ENCODE measurements at places on chromosomes 2 and 18.
A peak's percentile ranks its signal among the peaks of the same experiment; 100 is the strongest.

- no peak for DNase-seq
These were observed 50.9 kb upstream of the SMAD2 start for GRCh38 chr18:47981320-47981719.

DNA sequence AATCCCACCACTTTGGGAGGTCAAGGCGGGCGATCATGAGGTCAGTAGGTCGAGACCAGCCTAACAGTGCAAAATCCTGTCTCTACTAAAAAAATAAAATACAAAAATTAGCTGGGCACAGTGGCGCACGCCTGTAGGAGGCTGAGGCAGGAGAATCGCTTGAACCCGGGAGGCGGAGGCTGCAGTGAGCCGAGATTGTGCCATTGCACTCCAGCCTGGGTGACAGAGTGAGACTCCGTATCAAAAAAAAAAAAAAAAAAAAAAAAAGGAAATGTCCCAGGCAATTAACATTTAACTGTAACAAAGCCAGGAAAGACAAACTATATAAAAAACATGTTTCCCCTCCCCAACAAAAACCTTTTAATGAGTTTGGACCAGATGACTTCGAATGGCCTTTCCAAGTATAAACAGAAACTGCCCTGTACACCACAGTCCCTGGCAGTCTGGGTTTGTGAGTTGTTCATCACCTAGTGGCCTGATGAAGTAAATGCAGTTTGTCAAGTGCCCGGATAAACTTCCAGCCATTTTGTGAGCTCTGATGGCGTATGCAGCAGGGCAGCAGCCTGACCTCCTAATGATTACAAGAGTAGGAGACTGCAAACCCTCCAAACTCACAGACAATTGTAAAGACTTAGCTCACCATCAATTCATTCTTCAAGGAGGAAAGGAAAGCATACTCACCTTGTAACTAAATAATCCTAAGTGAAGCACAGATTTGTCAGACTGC, 16.6 kb upstream of the PCBP1 start:
- DNase-seq, result peak; percentile 81

GRCh38 chr2:151289972-151290866, 751 bp upstream of the NMI start:
- DNase-seq, result no peak

GRCh38 chr2:10446631-10447030, 1.5 kb downstream of the ODC1 start:
- no peak for DNase-seq

GRCh38 chr2:19361325-19361990, 3.0 kb upstream of the OSR1 start:
- no peak for DNase-seq

GRCh38 chr18:51044928-51045585, 15.0 kb downstream of the SMAD4 start:
- no peak for DNase-seq

DNA sequence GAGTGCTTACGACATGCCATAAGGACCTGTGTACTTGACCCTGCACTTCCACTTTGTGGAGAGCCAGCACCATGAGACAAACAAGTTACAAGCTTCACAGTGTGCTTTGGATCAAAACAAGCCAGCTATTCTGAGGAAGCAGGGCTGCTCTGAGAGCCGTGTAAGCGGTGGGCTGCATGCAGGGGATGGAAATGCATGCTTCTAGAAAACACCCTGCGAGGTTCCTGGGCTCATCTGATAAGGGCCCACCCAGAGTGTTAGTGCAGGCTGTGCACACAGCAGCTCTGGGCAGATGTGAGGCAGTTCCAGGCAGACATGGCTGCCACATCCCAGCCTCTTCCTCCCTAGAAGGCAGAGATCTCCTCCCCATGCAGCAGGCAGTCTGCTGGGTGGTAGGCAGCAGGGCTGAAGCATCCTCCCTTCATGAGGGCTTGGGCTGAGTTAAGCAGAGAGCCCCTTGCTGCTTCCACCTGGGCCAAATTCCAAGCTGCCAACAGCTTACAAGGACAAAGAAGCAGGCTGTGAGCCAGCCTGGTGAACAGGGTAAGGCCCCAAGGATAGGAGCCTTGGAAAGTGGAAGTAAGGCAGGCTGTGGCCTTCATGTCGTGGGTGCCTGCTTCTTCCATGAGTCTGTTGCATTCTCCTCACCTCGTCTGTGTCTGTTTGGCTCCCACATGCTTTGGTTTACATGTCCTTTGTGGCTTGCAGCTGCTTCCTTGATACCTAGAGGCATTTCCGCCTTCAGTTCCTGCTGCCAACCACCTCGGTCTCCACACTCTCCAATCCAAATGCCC, 7.7 kb downstream of the PSD4 start:
- no peak for DNase-seq

DNA sequence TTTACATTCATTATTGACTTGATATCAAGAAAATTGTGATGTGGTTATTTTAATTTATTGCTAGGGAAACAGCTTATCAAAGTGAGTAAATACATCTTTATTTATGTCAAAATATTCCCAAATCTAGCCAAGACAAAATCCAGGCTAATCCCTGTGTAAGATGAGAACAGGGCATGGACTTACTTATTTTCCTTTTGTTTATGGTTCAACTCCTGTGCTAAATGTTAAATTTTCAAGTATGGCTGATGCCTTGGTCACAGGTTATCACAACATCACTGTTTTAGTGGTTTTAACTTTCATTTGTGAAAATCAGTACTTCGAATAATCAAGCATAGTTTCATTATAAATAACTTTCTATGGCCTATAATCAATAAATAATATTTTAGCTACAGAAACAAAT, 657.0 kb upstream of the SYT4 start:
- no peak for DNase-seq

DNA sequence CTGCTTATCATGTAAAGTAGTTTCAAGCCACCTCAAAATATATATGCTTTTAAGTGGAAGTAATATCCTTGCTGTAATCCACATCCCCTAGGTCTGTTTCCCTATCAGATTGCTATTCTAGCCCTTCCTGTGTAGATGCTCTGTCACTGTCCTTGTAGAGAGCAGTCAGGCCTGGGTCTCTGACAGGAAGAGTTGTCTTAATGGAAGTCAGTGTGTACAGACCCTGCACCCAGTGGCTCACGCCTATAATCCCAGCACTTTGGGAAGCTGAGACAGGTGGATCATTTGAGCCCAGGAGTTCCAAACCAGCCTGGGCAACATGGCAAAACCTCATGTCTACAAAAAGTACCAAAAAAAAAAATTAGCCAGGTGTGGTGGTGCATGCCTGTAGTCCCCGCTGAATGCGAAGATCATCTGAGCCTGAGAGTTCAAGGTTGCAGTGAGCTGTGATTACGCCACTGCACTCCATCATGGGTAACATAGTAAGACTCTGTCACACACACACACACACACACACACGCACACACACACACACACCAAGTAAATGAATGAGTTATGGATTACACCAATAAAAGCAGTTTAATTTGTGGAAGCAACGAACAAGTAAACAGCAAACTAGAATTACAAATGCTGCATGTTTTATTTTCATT, 70.2 kb upstream of the DSC1 start:
- no peak for DNase-seq

- no peak for DNase-seq
These were observed 38.2 kb upstream of the MAP3K20 start for GRCh38 chr2:173037245-173038120.

GRCh38 chr2:122643725-122644329, 888.4 kb downstream of the TSN start:
- no peak for DNase-seq

- DNase-seq, result no peak
These were observed 26.7 kb downstream of the RAMP1 start for GRCh38 chr2:237885931-237886684.

DNA sequence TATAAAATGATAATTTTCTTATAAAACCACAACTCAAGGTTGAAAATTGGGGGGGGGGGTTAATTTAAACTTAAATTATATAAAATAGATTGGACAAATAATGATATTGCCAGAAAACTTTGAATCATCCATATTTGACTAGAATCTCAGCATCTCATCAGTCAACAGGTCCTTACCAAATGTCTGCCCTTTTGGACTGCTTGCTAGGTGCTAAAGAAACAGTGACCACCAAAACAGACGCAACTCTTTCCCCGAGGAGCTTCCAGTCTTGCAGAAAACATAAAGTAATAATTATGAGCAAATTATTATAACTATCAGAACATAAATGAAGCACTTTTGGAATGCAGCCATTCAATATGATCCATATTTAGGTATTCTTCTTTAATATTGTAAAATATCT, 8.6 kb upstream of the COL3A1 start:
- no peak for DNase-seq

DNA sequence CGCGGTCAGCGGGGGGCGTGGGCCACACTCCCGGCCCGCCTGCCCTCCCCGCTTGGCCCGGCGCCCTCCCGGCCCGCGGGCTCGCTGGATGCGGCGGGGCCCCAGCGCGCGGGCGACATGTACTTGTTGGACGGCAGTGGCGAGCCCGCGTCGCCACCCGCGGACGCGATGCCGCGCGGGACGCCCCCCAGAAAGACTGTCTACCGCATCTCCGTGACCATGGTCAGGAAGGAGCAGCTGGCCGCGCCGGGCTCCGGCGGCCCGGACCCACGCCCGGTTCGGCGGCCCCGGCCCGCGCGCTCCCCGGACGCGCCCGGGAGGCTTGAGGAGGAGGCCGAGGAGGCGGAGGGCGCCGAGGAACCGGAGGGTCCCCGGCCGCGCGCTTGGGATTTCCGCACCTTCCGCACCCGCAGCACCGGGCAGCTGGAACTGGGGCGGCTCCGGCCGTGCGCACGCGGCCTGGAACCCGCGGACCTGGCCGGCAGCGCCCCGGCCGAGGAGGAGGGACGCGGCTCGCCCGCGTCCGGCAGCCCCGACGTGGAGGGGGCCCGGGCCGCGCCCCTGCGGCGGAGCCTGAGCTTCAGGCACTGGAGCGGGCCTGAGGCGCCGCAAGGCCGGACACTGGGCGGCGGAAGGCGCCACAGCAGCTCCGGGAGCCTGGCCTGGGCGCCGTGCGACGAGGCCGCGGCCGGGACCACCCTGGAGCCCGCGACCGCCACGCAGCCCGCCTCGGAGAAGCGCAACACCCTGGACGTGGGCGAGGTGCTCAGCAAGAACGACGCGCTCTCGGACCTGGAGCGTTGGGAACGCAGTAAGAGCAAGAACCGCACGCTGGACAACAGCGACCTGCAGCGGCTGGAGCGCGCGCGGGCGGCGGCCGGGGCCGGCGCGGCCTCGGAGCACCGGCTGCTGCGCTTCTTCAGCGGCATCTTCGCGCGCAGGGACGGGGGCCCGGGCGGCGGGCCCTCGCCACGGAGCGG, 176.4 kb downstream of the AGAP1 start:
- DNase-seq, result no peak

GRCh38 chr2:173218326-173219056, 136.2 kb upstream of the CDCA7 start:
- DNase-seq, result no peak

- no peak for DNase-seq
These were observed 84.1 kb upstream of the MGAT5 start for GRCh38 chr2:134169788-134170187.

GRCh38 chr2:207993151-207993763, 32.1 kb downstream of the PLEKHM3 start:
- DNase-seq, result no peak

DNA sequence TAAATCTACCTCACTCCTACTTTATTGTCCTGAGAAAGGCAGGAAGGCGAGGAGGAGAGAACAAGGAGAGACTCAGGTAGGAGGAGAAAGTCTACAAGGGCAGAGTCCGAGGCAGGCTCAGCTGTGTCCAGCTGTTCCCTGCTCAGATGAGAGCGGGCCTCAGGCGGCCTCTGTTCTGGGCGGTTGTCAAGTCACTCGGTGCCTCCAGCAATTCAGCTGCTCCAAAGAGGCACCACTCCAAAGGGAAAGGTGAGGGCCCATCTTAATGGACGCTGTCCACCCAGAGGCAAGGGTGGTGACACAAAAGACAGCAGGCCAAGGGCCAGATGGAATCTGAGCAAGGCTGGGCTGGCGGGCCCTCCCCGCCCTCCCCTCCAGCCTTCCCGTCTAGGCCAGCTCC, 101.4 kb upstream of the EPAS1 start:
- no peak for DNase-seq

GRCh38 chr2:25649786-25650185, 23.6 kb downstream of the DTNB start:
- no peak for DNase-seq

DNA sequence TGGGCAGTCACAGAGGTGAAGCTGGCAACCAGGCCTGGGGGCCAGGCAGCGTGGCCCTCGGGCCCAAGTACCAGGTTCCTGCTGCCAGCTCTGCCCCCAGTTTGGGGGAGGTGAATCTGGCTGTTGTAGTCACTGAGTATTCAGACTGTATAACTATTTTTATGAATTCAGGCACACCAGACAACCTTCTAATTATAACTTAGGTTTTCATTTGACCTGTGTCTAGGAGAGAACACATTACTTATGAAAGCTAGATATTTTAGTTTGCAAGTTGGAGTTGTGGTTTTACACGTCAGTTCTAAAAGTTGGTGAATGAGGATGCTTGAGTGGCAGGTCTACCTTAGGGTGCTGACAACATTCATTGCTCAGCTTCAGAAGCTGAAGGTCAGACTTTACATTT, 71.7 kb downstream of the LIMS1 start:
- DNase-seq, result no peak

DNA sequence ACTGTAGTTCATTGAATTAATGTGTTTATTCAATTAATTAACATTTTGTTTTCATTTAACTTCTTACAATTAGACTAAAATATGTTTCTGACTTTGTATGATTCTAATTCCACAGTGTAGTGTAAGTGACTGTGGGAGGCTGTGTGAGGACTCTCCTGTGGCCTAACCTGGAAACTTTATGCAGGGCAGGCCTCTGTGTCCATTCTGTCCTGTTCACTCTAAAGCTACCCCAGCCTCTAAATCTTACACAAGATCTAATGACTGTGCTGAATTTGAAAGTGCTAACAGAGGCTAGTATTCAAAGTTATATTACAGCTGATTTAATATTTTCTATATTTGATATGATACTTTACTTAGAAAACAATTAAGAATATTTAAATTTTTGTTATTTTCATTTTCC, 270.5 kb upstream of the CDH19 start:
- DNase-seq, result no peak

DNA sequence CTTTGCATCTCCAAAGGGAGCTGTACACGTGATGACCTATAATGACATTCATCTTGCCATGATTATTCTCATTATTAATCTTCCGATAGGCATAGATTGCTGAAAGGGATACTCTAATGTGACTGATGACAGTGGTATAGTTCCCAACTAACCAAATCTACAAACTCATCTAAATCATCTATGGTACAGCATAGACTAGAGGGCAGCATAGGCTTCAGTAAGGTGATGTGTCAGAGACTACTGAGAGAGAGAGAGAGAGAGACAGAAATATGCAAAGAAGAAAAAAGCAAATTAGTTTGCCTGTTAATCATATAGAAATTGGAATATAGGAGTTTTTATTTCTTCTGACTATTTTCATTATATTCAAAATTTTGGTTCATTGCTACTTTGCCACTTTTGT, 89.3 kb downstream of the CSRNP3 start:
- no peak for DNase-seq

Data from iPS DF 19.7 (cell line).